ENCODE measurements at places on chromosomes 1 and 21.
A peak's percentile ranks its signal among the peaks of the same experiment; 100 is the strongest.

- DNase-seq, result peak; percentile 29
Measured at GRCh38 chr1:198558402-198558801, 17.9 kb upstream of the ATP6V1G3 start.

DNA sequence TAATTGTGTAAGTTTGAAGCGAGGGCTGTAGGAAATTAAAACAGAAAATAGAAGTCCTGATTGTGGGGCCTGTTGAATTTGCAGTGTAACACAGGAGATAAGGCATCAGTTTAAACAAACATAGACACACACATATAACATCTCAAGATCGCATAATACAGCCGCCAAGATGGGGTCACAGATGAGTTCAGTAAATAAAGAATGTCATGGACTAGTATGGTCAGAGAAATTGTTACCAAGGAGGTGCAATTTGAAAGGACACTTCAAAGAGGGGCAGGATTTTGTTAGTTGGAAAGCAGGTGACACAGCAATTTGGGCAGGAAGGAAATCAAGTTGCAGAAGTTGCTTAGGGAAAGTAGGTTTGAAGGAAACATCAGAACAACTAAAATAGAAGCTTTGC lies 450.0 kb downstream of the USP25 start:
- DNase-seq, result no peak

DNA sequence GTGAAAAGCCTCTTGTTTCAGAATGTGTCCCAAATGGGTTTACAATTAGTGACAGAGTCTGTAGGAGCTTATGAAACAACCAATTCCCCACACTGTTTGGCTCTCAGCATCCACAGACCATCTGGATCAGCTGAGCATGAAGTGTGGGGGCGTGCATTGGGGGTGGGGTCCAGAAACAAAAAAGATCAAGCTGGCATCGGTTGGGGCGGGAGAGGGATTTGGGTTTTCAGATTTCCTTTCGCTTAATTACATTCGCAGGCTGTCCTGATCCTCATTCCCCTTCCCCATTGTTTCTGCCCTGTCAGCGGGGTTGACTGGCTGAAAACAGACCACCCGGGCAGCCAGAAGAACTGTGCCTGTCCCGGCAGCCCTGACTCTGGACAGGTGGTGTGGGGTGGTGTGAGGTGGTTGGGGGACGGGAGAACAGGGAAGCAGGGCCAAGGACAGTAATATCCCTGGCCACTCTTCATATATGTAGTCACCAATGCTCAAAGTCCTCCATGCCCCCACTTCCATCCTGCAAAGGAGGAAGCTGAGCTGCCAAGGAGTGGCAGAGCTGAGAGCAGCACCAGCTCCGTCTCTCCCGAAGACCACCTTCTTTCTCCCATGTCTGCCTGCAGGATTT lies 92.0 kb downstream of the IER5 start:
- no peak for DNase-seq

DNA sequence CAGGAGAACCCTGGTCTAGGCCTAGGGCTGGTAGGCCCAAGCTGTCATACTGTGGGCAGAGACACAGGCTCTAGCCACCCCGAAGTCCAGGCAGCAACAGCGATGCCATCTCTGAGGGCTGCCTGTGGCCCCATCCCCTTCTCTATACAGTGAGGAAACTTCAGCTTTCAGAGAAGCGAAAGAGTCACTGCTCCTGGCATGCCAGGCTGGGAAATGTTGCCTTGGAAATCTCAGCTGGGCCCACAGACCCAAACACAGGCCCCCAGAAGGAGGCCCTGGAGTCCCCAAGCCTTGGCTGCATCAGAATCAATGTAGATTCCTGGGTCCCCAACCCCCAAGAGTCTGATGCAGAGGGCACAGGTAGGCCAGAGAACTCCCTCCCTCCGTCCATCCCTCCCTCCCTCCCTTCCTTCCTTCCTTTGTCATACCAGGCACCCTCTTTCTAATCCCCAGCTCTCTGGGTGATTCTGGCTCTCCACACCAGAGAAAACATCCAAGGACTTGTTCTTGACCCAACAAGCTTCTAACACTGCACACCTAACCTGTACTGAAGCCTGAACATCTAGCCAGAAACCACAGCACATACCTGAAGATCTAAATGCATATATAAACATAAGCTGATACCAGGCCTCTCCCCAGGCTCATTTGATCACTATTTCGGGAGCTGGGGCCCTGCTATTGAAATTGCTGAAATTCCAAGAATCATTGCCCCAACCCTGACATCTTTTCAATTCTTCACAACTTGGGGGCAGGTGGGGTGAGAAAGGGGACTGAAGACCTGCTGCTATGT lies 143.2 kb upstream of the EDN2 start:
- DNase-seq, result no peak

GRCh38 chr1:81304187-81304586 lies 496.5 kb upstream of the ADGRL2 start:
- no peak for DNase-seq

DNA sequence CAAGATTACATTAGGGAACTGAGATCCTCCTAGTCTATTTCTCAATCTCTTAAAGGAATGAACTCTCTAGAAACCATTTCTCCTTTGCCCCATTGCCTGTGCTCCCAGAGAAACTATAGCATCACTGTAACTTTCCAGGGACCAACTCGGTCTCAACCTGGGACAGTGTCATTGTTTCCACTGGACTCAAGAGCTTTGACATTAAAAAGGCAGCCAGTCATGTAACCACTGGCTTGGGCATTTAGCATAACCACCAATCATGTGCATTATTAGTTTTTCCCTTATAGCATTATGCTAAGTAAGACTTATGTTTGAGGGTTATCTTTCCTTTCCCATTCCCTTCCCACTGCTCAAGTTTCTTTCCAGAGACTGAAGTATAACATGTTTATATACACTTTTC lies 18.2 kb downstream of the TEX38 start:
- no peak for DNase-seq

DNA sequence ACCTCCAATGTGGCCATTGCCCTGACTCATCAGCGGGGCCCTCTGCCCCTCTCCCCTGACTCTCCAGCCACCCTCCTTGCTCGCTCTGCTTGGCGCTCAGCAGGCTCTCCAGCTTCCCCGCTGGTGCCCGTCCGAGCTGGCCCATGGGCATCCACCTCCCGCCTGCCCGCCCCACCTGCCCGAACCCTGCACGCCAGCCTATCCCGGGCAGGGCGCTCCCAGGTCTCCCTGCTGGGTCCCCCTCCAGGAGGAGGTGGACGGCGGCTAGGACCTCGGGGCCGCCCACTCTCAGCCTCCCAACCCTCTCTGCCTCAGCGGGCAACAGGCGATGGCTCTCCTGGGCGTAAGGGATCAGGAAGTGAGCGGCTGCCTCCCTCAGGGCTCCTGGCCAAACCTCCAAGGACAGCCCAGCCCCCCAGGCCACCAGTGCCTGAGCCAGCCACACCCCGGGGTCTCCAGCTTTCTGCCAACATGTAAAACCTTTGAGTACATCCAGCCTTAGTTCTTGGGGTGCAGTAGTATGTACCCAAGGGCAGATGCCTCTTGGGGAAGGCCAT lies 10.8 kb downstream of the HCN3 start:
- DNase-seq, result no peak

GRCh38 chr1:37239225-37239740 lies 205.0 kb upstream of the GRIK3 start:
- no peak for DNase-seq

DNA sequence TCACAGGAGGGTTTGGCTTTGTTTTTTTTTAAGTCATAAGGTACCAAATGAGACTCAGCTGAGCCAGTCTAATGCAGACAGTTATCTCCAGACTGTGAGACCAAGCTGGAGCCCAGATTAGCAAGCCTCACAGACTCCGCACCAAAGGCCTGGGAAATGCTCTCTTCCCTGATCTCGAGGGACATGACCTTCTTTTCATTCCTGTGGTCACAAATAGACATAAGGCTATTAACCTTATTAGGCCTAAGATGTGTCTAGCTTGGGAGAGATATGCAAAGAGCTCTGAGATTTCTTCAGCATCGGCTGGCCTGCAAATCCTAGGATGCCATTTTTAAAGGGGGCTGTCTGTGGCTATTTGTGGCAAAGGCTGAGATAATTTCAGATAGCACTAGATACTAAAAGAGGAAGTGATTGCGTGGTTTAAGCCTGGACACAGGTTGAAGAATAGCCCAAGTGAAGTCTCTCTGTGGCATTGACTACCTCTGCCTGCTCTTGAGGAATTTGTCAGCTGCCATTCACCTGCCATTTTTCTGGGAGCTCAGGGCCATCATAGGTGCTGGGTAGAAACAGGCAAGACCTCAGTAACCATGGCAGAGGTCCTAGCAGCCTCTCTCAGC lies 301.3 kb downstream of the SIPA1L2 start:
- no peak for DNase-seq

DNA sequence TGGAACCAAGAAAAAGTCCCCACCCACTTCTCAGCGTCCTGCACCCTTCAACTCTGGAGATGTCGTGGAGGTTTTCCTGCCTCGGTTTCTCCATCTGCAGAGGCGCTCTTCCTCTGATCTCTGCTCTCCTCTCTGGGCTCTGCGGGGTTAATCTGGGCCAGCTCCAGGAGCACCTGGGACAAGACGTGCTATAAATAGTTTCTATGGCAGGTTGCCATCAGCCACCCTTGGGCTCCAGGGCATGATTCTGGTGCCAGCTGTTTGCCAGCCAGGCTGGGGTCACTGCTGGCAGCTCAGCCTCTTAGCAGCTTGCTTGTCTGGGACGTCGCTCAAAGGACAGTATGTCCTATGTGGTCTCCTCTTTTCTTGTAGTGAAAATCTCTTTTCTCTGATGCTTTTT lies 137.1 kb downstream of the ACTL8 start:
- no peak for DNase-seq

DNA sequence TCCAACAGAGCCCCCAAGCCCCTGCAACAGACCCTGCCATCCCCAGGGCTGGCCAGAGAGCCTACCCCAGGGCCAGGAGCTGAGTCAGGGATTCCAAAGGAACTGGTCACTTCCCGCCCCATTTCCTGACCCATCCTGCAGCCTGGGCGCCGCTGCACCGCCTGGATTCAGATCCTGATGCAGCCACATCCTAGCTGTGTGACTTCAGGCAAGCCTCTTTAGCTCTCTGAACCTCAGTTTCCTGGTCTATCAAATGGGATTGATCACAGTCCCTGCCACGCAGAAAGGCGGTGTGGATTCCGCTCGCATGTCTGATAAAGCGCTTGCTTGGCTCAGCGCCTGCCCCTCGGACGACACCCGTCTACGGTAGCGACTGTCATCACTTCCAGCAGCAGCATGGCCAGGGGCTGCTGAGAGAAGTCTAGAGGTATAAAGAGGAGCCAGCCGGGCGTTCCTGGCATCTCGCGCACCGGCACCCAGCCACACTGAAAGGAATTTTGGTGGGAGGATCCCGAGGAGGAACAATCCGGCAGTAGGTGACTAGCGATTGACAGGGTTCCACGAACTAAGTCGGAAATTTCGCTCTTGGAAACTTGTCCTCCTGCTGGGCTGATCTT lies 10.1 kb downstream of the EPHA2 start:
- DNase-seq, result no peak

DNA sequence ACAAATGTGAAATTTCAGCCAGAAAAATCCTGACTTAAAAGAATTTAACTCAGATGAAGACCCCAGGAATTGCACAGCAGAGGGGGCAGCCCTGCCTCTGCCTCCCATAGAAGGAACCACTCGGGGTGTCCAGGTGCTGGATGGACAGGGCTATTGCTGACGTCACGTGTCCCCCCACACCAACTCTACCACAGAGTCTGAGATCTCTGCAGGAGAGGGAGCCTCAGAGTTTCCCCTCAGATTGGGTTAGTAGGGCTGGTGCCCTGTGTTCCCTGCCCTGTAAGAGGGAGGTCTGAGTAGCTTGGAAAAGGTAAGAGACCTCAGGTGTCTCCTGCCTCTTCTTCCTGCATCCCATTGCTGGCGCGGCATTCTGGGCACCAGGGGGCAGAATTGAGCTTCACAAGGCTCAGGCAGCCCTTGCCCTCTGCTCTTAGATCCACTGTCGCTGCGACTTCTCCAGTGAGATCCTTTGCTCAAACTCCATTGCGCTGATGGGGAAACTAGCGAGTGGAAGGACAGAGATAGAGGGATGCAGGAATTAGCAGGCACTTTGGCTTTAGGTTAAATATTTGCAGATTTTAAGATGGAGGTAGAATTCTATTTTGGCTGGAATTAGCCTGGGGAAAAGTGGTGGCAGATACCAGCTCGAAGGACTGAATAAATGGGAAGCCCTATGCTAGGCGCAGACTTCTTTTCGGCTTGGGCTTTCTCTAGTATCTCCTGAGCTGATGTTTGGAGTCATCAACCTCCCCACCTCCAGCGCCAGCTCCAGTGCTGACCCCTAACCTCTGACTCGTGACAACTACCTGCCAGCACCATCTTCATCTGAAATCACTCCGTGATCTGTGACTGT lies 42.8 kb upstream of the DMBX1 start:
- peak; percentile 57 for DNase-seq

DNA sequence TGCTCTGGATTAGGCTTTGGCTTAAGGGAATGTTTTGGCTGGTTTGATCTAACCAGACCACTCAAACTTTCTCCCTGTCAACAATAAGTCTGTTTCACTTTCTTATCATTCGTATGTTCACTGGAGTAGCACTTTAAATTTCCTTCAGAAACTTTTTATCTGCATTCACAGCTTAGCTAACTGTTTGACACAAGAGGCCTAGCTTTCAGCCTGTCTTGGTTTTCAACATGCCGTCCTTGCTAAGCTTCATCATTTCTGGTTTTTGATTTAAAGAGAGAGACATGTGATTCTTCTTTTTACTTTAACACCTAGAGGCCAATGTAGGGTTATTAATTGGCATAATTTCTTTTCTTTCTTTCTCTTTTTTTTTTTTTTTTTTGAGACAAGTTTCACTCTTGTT lies 14.9 kb upstream of the CYB5R1 start:
- DNase-seq, result no peak

DNA sequence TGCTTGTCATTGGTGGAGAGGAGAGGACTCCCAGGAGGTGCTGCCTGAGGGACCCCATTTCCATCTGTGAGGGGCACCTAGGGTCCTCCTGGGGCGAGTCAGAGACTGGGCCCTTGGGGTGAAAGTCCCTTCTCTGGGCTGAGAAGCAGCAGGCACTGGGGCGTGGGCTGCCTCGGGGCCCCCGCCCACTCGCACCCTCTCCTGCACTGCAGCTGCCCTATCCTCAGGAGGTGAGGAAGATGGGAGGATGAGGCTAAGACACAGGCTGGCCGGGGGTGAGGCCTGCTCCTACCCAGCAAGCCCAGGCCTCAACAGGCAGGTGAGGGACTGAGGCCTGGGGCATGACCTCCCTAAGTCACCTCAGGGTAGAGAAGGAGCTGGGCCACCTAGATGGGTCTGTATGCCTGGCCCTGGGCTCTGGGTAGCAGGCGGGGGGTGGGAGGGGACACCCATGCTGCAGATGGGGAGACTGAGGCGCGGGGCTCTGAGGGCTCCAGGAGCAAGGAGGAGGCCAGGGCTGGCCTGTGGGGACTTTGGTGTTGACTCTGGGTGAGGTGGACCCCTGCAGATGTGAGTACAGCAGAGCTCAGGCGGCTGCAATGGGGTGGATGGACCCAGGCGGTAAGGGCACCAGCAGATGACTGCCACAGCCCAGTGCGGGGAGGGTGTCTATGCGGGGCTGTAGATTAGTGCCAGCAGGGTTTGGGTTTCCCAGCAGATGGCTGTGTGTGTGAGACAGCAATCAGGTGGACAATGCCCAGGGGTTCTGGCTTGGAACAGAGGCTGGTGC lies 10.4 kb upstream of the ZNF669 start:
- no peak for DNase-seq

DNA sequence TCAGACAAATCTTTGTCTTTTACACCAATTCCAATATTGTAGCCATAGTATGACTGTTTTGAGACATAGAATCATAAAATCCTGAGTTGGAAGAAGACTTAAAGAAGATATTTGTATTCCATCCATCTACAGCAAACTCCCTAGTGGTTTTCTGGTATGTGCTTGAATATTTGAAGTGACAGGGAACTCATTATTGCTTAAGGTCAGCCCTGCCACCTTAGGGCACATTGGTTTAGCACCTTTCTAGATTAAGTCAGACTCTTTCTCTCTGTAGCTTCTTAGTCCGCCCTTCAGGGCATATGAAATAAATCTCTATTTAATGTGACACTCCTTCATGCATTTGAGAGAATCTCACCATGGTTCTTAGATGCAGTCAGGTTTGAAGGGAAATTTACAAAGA lies 49.8 kb downstream of the PTGER3 start:
- DNase-seq, result no peak
